Central memory CD8-positive, alpha-beta T cell (primary cell): ENCODE measurements at places on chromosomes 2 and 18.

GRCh38 chr2:170255137-170255536 lies 77.2 kb downstream of the MYO3B start:
- H3K27me3 ChIP-seq: peaks cover 61% of the 10 kb centered on the region
- H3K27ac ChIP-seq: no peak overlapping the region
- no peaks in the 10 kb centered on the region for H3K4me1 ChIP-seq
- no peak overlapping the region for H3K4me3 ChIP-seq

- no peaks in the 10 kb centered on the region for H3K4me1 ChIP-seq
- peaks cover 32% of the 10 kb centered on the region for H3K27me3 ChIP-seq
- H3K27ac ChIP-seq: no peak overlapping the region
- H3K36me3 ChIP-seq: no peaks in the 10 kb centered on the region
- no peak overlapping the region for H3K4me3 ChIP-seq
Measured at GRCh38 chr2:19728125-19728524, 173.7 kb downstream of the TTC32 start.

GRCh38 chr2:128365217-128365905 lies 46.7 kb upstream of the HS6ST1 start:
- H3K27ac ChIP-seq: no peak overlapping the region
- no peak overlapping the region for H3K4me3 ChIP-seq
- no peak for DNase-seq
- peaks cover 83% of the 10 kb centered on the region for H3K27me3 ChIP-seq
- no peaks in the 10 kb centered on the region for H3K4me1 ChIP-seq

GRCh38 chr2:96100893-96101304 lies 15.5 kb downstream of the ADRA2B start:
- H3K4me3 ChIP-seq: no peak overlapping the region
- no peaks in the 10 kb centered on the region for H3K4me1 ChIP-seq
- no peaks in the 10 kb centered on the region for H3K27me3 ChIP-seq
- peak overlapping the region; percentile 87 for H3K27ac ChIP-seq

DNA sequence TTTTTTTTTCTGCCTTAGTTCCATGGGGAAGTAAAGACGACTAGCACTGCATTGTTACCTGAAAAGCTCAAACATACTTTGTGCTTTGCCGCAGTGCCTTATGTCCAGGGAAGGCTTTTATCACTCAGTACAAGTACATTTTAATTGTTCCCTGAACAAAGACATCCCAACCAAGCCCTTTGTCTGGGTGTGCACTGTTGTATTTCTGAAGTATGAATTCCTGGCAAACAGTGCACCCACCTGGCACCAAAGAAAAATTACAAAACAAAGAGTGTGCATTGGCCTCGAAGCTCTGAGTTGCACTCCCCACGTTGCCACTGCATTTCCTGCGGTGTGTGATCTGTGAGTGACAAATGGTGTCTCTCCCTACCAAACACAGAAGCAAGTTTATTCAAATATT lies 858.5 kb upstream of the PIK3C3 start:
- no peaks in the 10 kb centered on the region for H3K36me3 ChIP-seq
- DNase-seq: no peak
- H3K4me1 ChIP-seq: no peaks in the 10 kb centered on the region
- H3K27me3 ChIP-seq: no peaks in the 10 kb centered on the region
- H3K4me3 ChIP-seq: no peak overlapping the region
- H3K27ac ChIP-seq: no peak overlapping the region

DNA sequence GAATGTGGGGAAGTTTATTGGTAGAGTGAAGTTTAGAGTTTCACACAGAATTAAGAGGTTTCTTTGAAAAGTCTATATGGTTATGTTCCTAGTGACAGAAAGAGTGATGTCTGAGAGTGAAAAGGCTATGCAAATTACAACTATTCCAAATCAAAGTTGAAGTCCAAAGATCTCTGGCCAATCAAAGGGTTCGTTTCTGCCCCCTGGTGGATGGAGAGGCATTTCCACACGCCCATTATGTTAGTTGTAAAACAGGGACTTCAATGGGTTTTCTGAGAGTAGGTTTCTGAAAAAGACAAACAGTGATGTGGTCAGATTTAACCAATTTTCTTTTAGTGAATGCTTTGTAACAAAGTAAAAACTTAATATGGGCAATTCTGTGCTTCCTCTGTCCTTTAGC lies 441.5 kb upstream of the POU3F3 start:
- H3K27ac ChIP-seq: no peak overlapping the region
- H3K4me1 ChIP-seq: no peaks in the 10 kb centered on the region
- DNase-seq: no peak

- no peak for DNase-seq
- peaks cover 2% of the 10 kb centered on the region for H3K36me3 ChIP-seq
- peaks cover 7% of the 10 kb centered on the region for H3K4me1 ChIP-seq
- H3K4me3 ChIP-seq: peak overlapping the region; percentile 67
- no peak overlapping the region for H3K27ac ChIP-seq
Measured at GRCh38 chr2:143937723-143938350, 582.1 kb downstream of the ZEB2 start.

DNA sequence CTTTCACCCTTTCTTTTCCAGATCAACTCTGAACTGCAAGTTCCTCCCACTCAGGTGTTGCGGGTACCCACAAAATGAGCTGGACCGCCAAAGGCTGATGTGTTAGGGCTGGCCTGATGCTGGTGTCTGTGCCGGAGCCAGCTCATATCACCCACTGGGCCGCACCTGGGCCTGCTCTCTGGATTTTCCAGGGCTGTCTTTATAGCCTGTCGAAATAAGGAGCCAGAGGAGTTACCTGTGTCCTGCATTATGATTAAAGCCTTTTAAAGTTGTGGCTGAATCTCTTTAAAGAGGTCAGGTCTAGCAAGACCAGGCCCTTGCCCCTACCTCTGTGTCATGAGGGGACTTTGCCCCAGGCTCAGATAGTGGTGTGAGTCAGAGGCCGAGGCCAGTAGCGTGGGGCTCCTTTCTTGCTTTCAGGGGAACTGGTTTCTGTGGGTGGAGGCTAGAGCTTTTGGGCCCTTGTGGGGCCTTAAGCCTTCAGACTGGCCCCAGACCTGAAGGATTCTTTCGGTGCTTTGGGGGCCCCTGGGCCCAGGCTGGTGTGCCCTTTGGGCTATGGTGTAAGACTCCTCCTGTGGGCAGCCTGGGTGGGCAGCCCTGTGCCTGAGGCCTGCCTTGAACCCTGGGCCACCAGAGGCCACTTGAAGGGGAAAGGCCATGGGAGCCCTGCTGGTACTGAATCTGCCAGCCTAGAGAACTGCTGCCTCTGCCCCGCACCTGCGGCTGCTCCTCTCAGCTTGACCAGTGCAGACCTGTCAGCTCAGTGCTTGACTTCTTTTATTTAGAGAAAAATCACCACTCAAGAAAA lies 21.3 kb downstream of the OTOF start:
- no peaks in the 10 kb centered on the region for H3K27me3 ChIP-seq
- no peak overlapping the region for H3K27ac ChIP-seq
- H3K36me3 ChIP-seq: peaks cover 3% of the 10 kb centered on the region
- no peaks in the 10 kb centered on the region for H3K4me1 ChIP-seq
- H3K4me3 ChIP-seq: no peak overlapping the region
- DNase-seq: no peak
